ENCODE measurements at places on chromosomes 12 and 14.
A peak's percentile ranks its signal among the peaks of the same experiment; 100 is the strongest.

GRCh38 chr14:98685725-98686124 lies 586.3 kb downstream of the BCL11B start:
- DNase-seq, result no peak

- no peak for DNase-seq
Observed at GRCh38 chr14:105201156-105201924, 20.2 kb upstream of the NUDT14 start.

- peak; percentile 62 for DNase-seq
Observed at GRCh38 chr12:124884587-124885438, 21.1 kb upstream of the SCARB1 start.

GRCh38 chr12:3199551-3200031 lies 122.4 kb downstream of the TSPAN9 start:
- peak; percentile 50 for DNase-seq

GRCh38 chr12:58711974-58712373 lies 208.3 kb downstream of the LRIG3 start:
- DNase-seq, result no peak

GRCh38 chr14:25092258-25092740 lies 42.4 kb upstream of the STXBP6 start:
- DNase-seq, result no peak

DNA sequence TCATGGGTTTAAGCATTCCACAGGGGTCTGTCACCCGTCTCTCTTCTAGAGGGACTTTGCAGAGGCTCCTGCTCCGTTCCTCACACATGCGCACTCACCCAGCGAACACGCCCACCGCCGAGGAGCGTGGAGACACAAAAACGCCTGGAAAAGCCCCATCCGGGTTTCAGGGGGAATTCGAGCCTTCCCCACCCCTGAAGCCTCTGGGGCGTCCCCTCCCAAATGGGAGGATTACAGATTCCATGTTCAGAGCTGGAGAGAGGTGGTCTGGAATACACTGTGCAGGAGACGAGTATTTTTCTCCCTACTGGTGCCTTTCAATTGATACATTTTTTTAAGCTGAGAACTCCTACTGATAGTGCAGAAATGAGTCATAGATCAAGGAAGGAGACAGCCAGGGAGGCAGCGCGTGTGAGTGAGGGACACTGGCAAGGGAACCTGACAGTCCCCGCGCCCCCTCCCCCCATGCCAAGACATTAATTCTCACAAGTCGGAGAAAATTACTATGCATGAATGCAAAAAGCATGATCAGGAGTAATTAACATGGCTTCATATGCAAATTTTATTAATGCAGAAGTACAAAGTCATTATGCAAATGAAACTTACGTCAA lies 36.9 kb downstream of the BCL11B start:
- no peak for DNase-seq

- no peak for DNase-seq
Observed at GRCh38 chr12:109873653-109874052, 6.7 kb downstream of the GLTP start.

DNA sequence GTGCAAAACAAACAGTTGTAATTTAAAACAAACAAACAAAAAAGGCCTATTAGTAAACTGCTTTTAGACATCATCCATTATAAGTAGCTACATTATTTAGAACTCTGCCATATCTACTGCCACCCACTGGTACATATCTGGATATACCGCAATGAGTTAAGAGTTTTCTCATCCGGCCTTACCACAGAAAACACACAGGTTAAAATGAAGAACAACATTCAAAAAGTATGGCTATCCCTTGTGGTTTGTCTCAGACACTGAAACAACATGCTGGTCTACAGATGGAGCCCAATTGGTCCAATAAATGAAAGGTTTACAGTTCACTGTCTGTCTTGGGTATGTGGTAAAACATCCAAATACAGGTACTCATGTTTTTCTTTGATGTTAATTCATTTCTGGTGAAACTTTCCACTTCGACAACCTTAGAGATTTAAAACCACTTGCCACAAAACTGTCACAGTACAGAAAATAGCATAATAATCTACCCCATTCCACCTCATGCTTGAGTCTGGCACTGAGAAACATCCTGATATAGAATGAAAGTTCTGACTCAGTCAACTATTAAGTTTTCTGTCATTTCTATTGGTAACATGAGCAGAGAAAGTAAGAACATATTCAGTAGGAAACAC lies 354.3 kb downstream of the CEP128 start:
- peak; percentile 17 for DNase-seq

GRCh38 chr14:76884853-76885276 lies 58.7 kb downstream of the LRRC74A start:
- no peak for DNase-seq

GRCh38 chr14:34165847-34166350 lies 215.0 kb upstream of the EGLN3 start:
- no peak for DNase-seq

DNA sequence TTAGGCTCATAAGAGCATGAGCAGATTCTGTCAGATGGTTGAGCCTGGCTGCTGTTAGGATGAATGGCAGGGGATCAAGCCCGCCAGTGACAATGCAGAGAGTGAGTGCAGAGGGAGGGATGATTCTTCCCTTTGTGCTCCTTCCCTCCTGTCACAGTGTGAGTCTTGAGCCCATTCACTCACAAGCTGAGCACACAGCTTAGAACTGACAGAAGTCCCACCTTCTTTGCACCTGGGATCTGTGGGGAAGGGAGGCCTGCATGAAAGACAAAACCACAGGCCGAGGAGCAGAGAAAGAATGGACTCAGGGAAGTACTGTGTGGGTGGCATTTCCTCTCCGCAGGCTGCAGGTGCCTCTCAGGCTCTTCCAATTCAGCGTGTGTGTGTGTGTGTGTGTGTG lies 160.6 kb downstream of the KCNA5 start:
- DNase-seq, result peak; percentile 91

DNA sequence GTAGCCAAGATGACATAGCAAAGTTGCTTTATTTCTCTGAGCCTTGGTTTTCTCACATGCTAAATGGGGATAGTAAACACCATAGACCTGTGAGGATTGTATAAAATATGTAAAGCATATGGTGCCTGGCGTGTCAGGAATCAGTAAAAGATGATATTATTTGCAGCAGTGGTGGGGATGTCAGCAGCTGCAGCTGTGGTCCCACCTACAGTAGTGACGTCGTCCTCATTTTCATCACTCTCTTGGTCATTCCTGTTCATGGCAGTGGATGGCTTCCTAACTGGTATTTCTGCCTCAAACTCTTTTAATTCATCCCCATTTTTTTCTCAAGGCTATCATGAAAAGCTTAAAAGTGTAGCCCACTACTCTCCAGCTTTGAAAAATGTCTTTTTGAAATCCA lies 12.1 kb downstream of the BMAL2 start:
- no peak for DNase-seq

- no peak for DNase-seq
Observed at GRCh38 chr14:73358187-73358586, 100.2 kb downstream of the NUMB start.

- DNase-seq, result no peak
Observed at GRCh38 chr12:43883311-43883710, 47.4 kb downstream of the TMEM117 start.

DNA sequence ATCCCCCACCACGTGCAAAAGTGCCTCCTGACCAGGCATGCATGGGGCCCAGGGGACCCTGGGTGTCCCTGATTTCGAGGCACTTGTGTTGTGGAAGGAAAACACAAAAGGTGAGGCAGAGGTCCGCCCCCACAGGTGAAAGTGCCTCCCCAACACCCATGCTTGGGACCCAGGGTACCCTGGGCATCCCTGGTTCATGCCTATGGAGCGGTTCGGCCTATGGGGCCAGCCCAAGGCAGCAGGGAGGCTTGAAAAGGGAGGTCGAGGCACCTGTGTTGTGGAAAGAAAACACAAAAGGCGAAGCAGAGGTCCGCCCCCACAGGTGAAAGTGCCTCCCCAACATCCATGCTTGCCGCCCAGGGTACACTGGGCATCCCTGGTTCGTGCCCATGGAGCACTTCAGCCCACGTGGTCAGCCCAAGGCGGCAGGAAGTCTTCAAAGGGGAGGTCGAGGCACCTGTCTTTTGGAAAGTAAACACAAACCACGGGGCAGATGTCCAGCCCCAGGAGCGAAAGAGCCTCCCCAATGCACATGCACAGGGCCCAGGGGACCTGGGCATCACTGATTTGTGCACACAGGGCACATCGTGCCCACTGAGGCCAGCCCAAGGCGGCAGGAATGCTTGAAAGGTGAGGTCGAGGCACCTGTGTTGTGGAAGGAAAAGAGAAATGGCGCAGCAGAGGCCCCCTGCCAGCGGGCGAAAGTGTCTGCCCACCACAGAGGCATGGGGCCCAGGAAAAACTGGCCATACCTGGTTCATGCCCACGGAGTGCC lies 375.5 kb downstream of the ALG10 start:
- no peak for DNase-seq

DNA sequence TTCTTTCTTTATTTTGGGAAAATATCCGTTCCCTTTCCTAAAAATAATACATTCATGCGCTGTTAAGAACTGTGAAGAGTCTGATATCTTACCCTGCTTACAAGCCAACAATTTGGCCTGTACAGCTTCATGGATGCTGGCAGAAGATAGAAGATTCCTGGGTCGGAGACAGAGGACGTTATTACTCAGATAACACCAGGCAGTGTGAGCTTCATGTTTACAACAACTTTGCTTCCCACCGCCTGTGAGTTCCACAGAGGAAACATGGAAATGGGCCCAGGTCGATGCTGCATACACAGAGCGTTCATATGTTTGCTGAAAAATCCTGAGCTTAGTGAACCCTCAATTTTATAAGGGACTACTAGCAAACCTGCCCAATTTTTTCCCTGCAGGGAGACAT lies 705.6 kb upstream of the SEL1L start:
- no peak for DNase-seq

DNA sequence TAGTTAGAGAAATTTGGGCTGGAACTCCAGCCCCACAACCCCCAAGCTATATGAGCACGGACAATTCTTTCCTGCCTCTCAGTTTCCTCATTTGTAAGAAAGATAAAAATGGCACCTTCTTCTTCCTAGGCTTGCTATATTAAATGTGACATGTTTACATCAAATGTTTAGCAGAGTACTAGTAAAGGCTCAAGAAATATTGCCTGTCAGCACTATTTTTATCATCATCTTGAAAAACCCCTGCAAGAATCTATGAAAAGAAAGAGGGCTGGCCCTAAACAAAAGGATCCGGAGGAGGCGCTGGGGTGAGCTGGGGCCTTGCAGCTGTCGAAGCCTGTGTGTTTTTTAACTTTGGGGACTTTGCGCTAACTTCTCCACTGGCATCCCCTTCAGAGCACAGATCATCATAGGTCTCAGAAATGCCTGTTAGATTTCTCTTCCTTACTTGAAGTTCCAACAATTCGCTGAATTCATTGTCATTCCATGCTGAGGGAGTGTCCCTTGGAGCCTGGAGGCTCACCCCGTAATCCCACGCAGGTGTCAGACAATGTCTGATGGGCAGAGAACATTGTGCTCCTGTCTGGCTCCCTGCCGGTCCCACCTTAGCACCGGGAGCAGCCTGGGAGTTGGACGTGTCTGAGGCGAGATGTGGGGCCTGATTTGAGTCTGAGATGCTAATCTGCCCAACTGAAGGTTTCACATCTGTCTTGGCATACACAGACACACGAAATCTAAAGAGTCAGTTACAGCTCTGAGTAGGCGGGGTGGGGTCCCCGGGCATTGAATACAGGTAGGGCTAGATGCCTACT lies 206.8 kb downstream of the NUAK1 start:
- DNase-seq, result no peak

- DNase-seq, result no peak
Observed at GRCh38 chr14:74135426-74135825, 50.7 kb downstream of the LIN52 start.

All from NCI-H146 (cell line).